ENCODE measurements at places on chromosomes 7 and 10. TPM values are rescaled to one million over a fixed set of nuclear protein-coding genes. Genes with fewer than 3 reads are reported as not detected.

- H3K27me3 ChIP-seq: no peaks in the 10 kb centered on the region
- H3K36me3 ChIP-seq: no peaks in the 10 kb centered on the region
- H3K4me3 ChIP-seq: no peak overlapping the region
- no peaks in the 10 kb centered on the region for H3K4me1 ChIP-seq
Observed at GRCh38 chr7:12370249-12370648, 33.4 kb downstream of the VWDE start.

DNA sequence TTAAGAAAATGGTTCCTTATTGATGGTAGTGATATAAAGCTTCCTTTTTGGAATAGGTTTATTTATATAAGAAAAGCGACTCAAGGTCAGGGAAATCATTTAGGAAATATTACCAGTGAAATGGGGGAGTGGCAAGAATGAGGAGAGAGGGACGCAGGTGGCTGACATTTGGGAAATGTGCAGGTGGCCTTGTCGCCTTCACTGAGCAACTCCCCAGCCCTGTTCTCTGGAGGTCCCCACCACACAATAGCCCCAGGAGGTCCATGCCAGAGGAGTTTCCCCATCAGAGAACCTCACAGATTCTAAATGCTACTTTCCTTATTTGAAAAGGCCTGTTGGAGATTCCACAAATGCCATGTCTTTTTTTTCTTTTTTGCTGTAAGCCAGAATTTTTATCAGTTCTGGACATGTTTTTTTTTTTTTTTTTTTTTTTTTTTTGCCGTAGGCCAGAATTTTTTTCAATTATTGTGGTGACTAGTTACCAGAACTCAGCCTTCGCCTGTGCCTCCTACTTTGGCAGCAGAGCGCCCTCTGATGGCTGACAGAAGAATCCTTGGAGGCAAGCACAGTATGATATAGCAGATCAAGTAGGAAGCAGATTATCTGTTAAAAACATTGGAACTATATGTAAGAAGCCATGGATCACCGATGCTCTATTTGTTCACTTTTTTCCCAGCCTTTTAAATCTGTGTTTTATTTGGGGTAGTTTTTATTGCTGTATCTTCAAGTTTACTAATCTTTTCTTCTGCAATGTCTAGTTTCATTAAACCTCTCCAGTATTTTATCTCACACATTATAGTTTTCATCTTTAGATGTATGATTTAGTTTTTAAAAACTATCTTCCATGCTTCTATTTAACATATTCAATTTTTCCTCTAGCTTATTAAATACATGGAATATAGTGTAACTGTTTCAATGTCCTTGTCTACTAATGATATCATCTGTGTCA lies 18.6 kb downstream of the OPALIN start:
- peak; percentile 78 for DNase-seq
- no peaks in the 10 kb centered on the region for H3K27me3 ChIP-seq
- H3K27ac ChIP-seq: no peak overlapping the region
- H3K4me3 ChIP-seq: no peak overlapping the region

GRCh38 chr7:131354390-131354789 lies 26.7 kb downstream of the MKLN1 start:
- DNase-seq: no peak
- no peak overlapping the region for H3K4me3 ChIP-seq
- peaks cover 4% of the 10 kb centered on the region for H3K4me1 ChIP-seq

- DNase-seq: peak; percentile 75
- peak within 1 kb of the TSS; percentile 82 for H3K4me3 ChIP-seq
- peaks cover 2% of the 10 kb centered on the region for H3K36me3 ChIP-seq
- H3K4me1 ChIP-seq: peaks cover 7% of the 10 kb centered on the region
- no peaks in the 10 kb centered on the region for H3K27me3 ChIP-seq
Observed at GRCh38 chr7:87600130-87601124, at the start of gene ABCB1. Gene ABCB1, minus strand, starts transcription at chr7:87600884. Its CDS starts 700 bp downstream, at chr7:87600184.

VPS37D gene
- 0.40 TPM for total RNA-seq
